ENCODE measurements at places on chromosomes 11 and 22. TPM values are rescaled to one million over a fixed set of nuclear protein-coding genes. Genes with fewer than 3 reads are reported as not detected.

DNA sequence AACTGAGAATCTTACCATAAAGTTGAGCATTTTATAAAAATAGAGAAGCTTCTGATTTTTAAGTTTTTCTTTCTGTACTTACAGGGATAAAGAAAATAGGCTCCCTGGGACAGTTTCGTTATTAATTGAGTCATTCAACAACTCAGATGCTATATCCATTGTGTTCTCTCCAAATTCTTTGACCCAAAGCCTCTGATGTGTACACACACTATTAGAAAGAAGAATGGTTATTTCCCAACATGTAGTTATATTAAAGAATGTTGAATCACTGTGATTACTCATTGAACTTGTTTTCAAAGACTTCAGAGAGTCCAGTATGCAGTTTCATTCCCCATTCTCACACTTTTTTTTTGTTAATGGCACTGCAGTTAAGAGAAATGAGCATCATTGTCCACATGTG, 734.3 kb upstream of the ARHGAP42 start:
- H3K27me3 ChIP-seq: no peaks in the 10 kb centered on the region
- H3K4me3 ChIP-seq: no peak overlapping the region
- H3K36me3 ChIP-seq: no peaks in the 10 kb centered on the region
- no peak overlapping the region for H3K27ac ChIP-seq
- no peak for DNase-seq
- no peaks in the 10 kb centered on the region for H3K4me1 ChIP-seq

DNA sequence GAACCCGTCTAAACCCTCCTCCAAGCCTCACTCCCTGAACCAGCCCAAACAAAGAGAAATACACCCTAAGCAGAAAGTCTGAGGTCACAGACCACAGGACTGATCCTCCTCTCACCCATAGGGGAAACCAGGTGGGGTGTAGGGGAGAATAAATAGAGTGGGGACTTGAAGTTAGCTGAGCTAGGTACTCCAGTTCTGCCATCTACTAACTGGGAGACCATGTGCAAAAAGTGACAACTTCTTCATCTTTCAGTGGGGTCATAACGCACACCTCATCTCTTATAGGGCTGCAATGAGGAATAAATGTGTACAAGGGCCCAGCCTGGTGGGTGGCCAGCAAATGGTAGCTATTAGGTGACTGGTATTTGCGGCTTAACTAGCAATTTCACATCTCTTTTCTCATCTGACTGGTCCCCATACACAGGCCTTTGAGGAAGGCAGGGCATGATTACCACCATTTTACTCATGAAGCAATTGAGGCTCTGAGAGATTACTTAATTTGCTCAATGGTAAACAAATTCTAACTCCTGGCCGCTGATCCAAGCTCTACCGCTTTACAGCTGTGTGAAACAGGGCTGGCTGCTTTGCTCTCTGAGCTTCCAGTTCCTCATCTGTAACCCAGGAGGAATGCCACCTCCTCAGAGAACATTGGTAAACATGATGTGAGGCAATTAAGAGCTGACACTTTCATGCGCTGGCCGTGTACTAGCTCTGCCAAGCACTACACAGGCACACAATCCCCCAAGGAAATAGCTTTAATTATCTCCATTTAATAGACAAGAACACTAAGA, 16.6 kb downstream of the TBC1D10A start:
- peak overlapping the region; percentile 83 for H3K27ac ChIP-seq
- DNase-seq: peak; percentile 80
- no peak overlapping the region for H3K4me3 ChIP-seq
- no peaks in the 10 kb centered on the region for H3K36me3 ChIP-seq
- H3K4me1 ChIP-seq: peaks cover 2% of the 10 kb centered on the region
- no peaks in the 10 kb centered on the region for H3K27me3 ChIP-seq

GRCh38 chr11:16001899-16002426, 354.4 kb downstream of the SOX6 start:
- peak overlapping the region; percentile 69 for H3K27ac ChIP-seq
- DNase-seq: no peak
- H3K36me3 ChIP-seq: no peaks in the 10 kb centered on the region
- no peaks in the 10 kb centered on the region for H3K27me3 ChIP-seq
- no peak overlapping the region for H3K4me3 ChIP-seq

- peaks cover 6% of the 10 kb centered on the region for H3K36me3 ChIP-seq
- H3K27me3 ChIP-seq: no peaks in the 10 kb centered on the region
- H3K27ac ChIP-seq: peak overlapping the region; percentile 99
Measured at GRCh38 chr22:28773461-28773867, 969 bp downstream of the CCDC117 start.

DNA sequence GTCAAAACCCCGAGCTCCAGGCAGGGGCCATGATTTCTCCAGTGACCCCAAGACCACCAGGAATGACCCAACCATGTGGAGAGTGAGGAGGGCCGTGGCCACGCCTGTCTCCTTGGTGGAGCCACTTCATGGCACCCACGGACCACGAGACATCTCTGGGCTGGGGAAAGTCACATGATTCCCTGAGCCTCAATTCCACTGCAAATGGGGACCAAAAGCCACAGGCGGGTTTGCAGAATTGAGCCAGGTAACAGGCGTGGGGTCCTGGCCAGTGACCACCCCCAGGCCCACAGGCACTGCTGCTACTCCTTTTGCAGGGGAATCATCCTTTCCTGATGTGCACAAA, 178.9 kb downstream of the CTTN start:
- DNase-seq: no peak
- H3K27me3 ChIP-seq: no peaks in the 10 kb centered on the region
- no peaks in the 10 kb centered on the region for H3K36me3 ChIP-seq
- H3K27ac ChIP-seq: no peak overlapping the region
- no peaks in the 10 kb centered on the region for H3K4me1 ChIP-seq
- H3K4me3 ChIP-seq: no peak overlapping the region

DNA sequence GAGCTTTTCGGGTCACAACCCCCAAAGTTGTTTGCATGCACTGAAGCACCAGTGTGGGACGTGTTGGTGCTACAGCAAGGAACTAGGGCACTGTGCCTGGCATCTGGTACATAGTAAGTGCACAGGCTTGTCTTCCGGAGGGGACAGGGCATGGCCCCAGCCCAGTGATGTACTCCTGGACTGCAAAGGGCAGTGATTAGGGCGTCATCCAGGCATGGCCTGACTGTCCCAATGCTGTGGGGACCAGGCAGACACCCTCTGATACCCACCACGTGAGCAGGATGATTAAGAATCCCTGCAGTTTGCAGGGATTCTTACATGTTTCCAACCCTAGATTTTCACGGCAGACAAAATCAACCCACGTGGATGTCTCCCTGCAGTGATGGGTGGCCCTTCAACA, 50.0 kb upstream of the RFPL3 start:
- no peaks in the 10 kb centered on the region for H3K4me1 ChIP-seq
- H3K4me3 ChIP-seq: no peak overlapping the region
- H3K27me3 ChIP-seq: no peaks in the 10 kb centered on the region
- H3K27ac ChIP-seq: no peak overlapping the region
- DNase-seq: no peak
- no peaks in the 10 kb centered on the region for H3K36me3 ChIP-seq

DNA sequence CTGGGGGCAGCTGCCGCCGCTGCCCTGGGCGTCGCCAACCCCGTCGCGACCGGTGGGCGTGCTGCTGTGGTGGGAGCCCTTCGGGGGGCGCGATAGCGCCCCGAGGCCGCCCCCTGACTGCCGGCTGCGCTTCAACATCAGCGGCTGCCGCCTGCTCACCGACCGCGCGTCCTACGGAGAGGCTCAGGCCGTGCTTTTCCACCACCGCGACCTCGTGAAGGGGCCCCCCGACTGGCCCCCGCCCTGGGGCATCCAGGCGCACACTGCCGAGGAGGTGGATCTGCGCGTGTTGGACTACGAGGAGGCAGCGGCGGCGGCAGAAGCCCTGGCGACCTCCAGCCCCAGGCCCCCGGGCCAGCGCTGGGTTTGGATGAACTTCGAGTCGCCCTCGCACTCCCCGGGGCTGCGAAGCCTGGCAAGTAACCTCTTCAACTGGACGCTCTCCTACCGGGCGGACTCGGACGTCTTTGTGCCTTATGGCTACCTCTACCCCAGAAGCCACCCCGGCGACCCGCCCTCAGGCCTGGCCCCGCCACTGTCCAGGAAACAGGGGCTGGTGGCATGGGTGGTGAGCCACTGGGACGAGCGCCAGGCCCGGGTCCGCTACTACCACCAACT, 1.0 kb downstream of the FUT4 start:
- DNase-seq: no peak
- no peaks in the 10 kb centered on the region for H3K4me1 ChIP-seq
- H3K4me3 ChIP-seq: peak overlapping the region; percentile 59

GRCh38 chr11:87484566-87484965, 446.8 kb downstream of the TMEM135 start:
- no peak overlapping the region for H3K4me3 ChIP-seq
- no peak overlapping the region for H3K27ac ChIP-seq
- H3K4me1 ChIP-seq: no peaks in the 10 kb centered on the region

GRCh38 chr11:85813721-85814120, 2.8 kb upstream of the SYTL2 start:
- H3K36me3 ChIP-seq: no peaks in the 10 kb centered on the region
- H3K27me3 ChIP-seq: no peaks in the 10 kb centered on the region
- H3K4me1 ChIP-seq: no peaks in the 10 kb centered on the region

- H3K4me1 ChIP-seq: no peaks in the 10 kb centered on the region
- no peaks in the 10 kb centered on the region for H3K27me3 ChIP-seq
- no peak for DNase-seq
Measured at GRCh38 chr11:3195251-3196160, 23.1 kb downstream of the MRGPRG start.

- H3K4me1 ChIP-seq: no peaks in the 10 kb centered on the region
- no peak overlapping the region for H3K4me3 ChIP-seq
- DNase-seq: no peak
Measured at GRCh38 chr11:85695546-85695945, 9.6 kb upstream of the CCDC89 start.

GRCh38 chr22:28442711-28443525, 236.7 kb downstream of the TTC28 start:
- H3K36me3 ChIP-seq: no peaks in the 10 kb centered on the region
- peak overlapping the region; percentile 64 for H3K4me3 ChIP-seq
- peak overlapping the region; percentile 69 for H3K27ac ChIP-seq

DNA sequence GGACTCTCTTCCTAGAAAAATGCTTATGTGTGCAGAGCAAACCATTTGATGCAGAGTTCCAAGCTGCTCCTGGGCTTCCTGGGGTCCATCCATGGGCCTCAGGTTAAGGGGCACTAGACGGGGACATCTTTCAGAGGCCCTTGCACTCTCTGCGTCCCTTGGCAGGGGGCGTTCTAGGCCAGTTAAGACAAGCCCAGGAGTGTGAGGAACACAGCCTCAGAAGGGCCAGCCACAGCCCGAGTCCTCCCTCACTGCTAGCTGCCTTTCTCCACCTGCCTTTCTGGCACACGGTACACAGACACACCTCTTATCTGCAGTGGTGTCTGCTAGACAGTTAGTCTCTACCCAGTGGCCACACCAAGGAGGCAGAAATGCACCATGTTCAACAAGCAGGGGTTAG, 18.0 kb upstream of the BID start:
- no peaks in the 10 kb centered on the region for H3K27me3 ChIP-seq
- no peak for DNase-seq

GRCh38 chr11:78414321-78415051, 3.1 kb downstream of the GAB2 start:
- H3K27ac ChIP-seq: no peak overlapping the region
- no peaks in the 10 kb centered on the region for H3K27me3 ChIP-seq
- H3K4me1 ChIP-seq: peaks cover 18% of the 10 kb centered on the region
- DNase-seq: no peak

GRCh38 chr11:111372538-111372937, 6.5 kb downstream of the POU2AF1 start:
- no peak overlapping the region for H3K27ac ChIP-seq
- H3K4me1 ChIP-seq: no peaks in the 10 kb centered on the region
- no peaks in the 10 kb centered on the region for H3K27me3 ChIP-seq

- H3K27me3 ChIP-seq: no peaks in the 10 kb centered on the region
- DNase-seq: no peak
- H3K4me3 ChIP-seq: no peak overlapping the region
- H3K4me1 ChIP-seq: no peaks in the 10 kb centered on the region
- no peak overlapping the region for H3K27ac ChIP-seq
Measured at GRCh38 chr11:85539029-85539689, 88.0 kb downstream of the DLG2 start.

DNA sequence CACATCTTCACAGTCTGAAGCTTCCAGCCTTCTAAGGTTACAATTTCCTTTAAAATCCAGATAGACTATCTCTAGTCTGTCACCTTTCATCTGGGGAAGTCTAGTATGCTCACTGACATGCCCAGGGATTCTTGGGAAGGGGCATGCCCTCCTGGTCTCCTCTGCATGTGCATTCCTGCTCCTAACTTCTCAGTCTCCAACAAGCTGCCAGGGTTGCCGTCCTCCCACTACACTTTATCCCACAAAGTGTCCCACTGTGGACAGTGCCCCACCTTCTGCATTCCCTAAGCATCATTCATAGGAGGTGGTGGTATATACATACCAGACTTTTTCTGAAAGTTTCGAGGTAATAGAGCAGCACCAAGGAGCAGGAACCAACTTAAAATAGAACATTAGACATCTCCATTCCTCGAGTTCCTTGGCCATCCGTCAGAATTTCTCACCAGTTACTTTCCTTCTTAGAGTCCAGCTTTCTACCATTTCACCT, 28.7 kb downstream of the EIF3F start:
- no peak overlapping the region for H3K27ac ChIP-seq
- no peak overlapping the region for H3K4me3 ChIP-seq
- peaks cover 16% of the 10 kb centered on the region for H3K4me1 ChIP-seq
- no peaks in the 10 kb centered on the region for H3K27me3 ChIP-seq

DNA sequence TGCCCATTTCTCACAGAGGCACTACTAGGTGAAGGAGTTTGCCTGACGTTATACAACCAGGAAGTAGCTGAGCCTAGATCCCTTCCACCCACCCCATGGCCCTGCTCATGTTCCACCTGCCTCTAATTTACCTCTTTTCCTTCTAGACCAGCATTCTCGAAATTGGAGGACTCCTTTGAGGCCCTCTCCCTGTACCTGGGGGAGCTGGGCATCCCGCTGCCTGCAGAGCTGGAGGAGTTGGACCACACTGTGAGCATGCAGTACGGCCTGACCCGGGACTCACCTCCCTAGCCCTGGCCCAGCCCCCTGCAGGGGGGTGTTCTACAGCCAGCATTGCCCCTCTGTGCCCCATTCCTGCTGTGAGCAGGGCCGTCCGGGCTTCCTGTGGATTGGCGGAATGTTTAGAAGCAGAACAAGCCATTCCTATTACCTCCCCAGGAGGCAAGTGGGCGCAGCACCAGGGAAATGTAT, 14.1 kb downstream of the PIK3IP1 start:
- peaks cover 63% of the 10 kb centered on the region for H3K36me3 ChIP-seq
- H3K4me1 ChIP-seq: no peaks in the 10 kb centered on the region
- H3K4me3 ChIP-seq: no peak overlapping the region
- no peaks in the 10 kb centered on the region for H3K27me3 ChIP-seq
- no peak overlapping the region for H3K27ac ChIP-seq

Gene OR52I1
- total RNA-seq: not detected

Gene KCTD14
- total RNA-seq: 3.6 TPM

Gene HTR3B
- total RNA-seq: not detected

Gene ATP5MG
- total RNA-seq: 122 TPM

Gene RIC3
- 8.5 TPM for total RNA-seq

Gene HBG2
- not detected for total RNA-seq

Gene MYOD1
- not detected for total RNA-seq

Gene PRG3
- not detected for total RNA-seq

Gene CARS1
- total RNA-seq: 12.2 TPM

Gene ANO1
- 29.4 TPM for total RNA-seq
